Fibroblast of the conjunctiva (primary cell): ENCODE measurements at places on chromosomes 2 and 18.

DNA sequence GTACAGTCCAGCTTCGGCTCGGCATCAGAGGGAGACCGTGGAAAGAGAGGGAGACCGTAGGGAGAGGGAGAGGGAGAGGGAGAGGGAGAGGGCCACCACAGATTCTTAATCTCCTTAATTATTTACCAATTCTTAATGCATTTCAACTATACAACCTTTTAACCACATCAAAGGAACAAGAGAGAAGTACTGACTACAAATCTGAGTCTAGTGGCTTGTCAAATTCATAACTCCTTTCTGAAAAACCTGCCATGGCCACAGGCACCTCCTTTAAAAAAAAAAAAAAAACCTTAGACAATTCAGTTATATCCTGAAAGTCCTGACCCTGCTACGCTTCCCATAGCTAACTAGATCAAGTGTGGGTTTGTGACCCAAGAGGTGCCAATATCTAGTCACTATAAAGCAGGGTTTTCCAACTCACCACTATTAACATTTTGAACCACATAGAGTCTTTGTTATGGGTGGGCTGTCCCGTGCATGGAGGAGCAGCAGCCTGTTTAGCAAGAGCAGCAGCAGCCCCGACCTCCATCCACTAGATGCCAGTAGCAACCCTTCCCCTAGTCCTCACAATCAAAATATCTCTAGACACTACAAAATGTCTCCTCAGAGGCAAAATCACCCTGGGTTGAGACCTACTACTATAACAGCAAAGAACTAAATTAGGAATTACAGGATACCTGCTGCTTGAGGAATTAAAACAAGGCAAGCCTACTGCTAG lies 6.8 kb downstream of the ESCO1 start:
- DNase-seq, result no peak

DNA sequence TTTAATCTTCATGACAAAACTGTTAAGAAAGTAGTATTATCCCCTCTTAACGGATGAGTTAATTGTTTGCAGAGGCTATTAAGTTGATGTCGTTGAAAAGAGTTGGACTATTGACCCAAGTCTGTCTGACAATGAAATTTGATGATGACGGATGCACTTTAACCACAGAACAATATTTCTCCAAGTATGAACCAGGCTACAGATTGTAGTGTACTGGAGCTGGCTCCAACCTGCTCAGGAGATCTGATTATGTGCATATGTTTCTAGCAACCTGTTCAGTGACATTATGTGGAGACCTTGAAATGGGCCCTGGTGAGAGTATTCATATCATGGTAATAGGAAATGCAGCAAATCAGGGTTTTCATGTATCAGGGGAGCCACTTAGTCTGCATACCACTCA lies 174.1 kb downstream of the CDH7 start:
- DNase-seq, result no peak

DNA sequence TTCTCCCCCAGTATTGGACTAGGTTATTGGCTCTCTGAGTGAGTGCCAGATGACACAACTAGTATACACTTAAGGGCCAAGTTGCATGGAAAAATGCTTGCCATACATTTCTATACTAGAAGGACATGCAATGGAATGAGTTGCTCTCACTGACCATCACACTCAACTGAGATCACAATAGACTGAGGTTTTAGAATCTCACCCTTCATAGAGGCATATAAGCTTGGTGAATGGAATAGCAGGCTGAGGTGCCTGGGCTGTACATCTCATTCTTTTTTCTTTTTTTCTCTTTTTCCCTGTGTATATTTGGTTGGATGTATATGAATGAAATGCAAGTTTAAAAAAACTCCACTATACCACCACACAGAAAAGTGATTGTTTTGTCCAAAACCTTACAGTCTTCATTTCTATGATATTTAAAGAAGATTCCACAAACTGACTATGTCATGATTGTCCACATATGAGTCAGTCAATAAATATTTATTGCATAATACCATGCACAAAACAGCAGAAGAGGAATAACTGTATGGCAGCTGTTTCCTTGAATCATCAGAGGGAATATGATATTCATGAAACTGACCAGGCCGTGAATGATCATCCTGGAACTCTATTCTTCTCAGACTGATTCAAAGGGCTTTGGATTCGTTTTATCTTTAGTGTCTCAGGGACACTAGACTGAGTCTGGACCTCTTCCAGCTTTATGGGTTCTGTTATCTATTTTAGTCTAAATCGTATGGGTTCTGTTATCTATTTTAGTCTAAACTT lies 122.6 kb upstream of the STK17B start:
- peak; percentile 75 for DNase-seq

GRCh38 chr2:26533661-26534060 lies 55.7 kb upstream of the OTOF start:
- no peak for DNase-seq

- DNase-seq, result no peak
These were observed 220.5 kb downstream of the PIEZO2 start for GRCh38 chr18:10928772-10929373.

DNA sequence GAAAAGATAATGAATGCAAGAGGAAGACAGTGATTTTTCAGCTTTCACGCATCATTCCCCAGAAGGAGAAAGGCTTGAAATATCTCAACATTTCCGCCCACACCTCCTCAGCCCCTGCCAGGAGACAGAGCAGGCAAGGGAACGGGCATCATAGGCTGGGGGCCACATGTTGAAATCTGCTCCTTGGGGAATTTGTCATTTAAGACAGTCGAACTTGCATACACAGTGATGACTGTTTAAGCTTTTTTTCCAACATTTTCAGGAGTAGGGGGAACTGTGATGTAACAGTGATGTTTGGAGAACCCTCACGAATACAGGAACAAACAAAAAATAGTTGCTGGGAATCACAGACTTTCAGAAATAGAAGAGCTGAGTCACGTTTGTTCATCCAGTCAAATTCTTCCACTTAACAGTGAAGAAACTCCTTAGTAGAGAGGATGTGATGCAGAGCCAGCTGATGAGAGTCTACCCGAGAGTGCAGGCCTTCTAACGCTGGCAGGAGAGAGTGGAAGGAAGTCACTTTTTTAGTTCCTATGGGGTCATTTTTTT lies 266.8 kb downstream of the ALPK2 start:
- peak; percentile 82 for DNase-seq

GRCh38 chr2:218872645-218873358 lies 7.8 kb upstream of the WNT10A start:
- DNase-seq, result no peak

DNA sequence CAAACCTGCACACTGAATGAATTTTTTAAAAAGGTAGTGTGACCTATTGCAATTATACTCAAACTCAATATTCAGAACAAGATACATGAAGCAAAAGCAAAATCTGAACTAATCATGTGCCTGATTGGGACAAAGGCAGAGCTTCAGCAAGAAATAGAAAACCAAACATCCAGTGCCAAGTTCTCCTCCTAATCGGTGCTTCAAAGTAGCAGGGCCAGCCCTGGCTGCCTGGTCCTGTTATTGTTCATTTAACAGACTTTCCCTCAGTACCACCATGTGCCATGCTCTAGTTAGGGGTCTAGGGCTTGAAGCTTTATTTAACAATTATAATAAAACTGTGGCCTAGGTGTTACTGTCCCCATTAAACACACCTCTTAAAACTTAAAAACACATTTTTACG lies 281.5 kb upstream of the PXDN start:
- DNase-seq, result no peak

GRCh38 chr18:45291621-45292615 lies 323.4 kb upstream of the SLC14A2 start:
- DNase-seq, result no peak

GRCh38 chr2:26840937-26841610 lies 6.9 kb upstream of the DPYSL5 start:
- DNase-seq, result no peak

GRCh38 chr2:68514316-68514929 lies 47.0 kb downstream of the APLF start:
- DNase-seq, result no peak

GRCh38 chr2:238510911-238511613 lies 84.3 kb downstream of the ASB1 start:
- DNase-seq, result no peak

DNA sequence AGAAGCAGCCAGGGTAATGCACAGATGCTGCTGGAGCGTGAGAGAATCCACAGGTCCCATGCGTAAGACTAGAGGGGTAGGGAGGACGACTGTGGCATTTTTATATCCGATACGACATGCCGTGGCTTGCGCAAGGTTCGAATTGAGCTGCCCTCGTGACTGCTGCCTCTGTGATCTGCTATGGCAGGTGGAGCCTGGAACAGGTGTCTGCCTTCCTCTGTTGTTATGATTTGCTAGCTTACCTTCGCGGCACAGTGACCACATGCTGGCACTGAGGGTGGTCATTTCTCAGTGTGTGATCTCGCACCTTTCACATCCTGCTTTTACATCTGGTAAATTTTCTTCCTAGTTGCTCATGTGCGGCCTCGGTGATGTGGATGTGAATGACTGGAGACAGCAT lies 240.2 kb downstream of the ALPK2 start:
- DNase-seq, result no peak

DNA sequence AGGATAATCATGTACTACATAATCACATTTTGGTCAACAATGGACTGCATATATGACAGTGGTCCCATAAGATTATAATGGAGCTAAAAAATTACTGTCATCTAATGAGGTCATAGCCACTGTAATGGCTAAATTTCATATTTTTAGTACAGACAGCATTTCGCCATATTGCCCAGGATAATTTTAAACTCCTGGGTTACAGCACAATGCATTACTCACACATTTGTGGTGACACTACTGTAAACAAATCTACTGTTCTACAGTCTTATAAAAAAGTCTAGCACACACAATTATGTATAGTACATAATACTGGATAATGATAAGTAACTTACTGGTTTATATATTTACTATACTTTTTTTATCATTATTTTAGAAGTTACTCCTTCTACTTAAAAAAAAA lies 12.8 kb downstream of the EIF2AK2 start:
- no peak for DNase-seq

DNA sequence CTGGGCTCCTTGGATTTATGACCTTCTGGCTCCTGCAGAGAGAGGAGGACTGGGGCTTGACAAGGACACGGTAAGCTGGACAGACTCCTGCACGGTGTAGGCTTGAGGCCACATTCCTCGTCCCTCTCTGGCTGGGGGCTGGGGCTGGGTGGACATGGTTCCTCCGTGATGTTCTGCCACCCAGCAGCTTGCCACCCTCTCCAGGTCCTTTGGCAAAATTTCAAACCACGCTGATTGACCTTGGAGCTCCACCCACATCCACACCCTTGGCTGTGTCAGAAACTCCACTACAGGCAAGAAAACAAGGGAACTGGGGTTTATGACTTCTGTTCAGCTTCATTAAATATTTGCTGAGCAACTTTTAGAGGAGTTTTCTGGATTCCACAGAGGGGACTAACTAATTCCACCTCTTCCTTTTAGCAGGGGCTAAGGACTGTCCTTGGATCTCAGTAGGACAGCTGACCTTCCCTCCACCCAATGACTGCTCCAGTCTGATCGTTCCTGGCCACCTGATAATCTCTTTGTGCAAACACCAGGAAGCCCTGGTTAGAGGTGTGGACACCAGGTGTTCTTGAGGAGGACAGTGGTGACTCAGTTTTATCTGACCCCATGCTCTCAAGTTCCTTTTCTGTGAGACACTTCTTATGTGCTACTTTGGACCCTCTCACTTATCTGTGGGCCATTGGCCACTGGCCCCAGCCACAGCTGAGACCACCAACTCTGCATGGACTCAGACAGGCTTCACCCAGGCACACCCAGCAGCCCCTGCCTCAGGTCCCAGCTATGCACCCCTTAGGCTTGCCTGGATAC lies 29.3 kb downstream of the GPR55 start:
- DNase-seq, result no peak

DNA sequence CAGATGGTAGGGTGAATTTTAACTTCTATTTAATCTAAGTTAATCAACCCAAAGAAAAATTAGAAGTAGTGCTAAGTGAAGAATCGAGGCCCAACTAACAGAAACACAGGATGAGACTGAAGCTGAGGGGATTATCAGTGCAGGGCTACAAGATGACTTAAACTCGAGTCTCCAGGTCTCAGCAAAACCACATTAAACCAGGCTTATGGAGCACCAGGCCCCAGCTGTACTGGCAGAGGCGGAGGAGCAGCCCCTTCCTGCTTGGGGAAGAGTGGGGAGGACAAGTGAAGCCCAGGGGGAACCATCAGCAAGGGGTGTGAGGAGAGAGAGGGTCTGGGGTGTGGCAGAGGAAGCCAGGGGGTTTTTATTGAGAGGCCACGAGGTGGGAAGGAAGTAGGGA lies 135.9 kb upstream of the EPAS1 start:
- DNase-seq, result no peak

DNA sequence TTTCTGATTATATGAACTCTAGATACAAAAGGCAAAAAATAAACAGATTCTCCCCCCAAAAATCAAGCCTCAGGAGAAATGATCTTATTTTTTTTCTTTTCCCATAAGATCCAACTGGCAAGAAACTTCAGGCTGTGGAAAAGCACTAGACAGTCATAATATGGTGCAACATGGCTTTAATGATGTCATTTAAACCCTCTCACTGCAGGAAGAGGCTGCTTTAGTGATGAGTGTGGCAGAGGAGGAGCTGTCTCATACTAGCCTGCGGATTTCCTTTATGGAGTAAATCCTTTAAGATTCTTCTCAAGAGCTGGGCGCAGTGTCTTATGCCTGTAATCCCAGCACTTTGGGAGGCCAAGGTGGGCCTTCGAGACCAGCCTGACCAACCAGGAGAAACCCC lies 83.3 kb upstream of the CD28 start:
- DNase-seq, result peak; percentile 65

DNA sequence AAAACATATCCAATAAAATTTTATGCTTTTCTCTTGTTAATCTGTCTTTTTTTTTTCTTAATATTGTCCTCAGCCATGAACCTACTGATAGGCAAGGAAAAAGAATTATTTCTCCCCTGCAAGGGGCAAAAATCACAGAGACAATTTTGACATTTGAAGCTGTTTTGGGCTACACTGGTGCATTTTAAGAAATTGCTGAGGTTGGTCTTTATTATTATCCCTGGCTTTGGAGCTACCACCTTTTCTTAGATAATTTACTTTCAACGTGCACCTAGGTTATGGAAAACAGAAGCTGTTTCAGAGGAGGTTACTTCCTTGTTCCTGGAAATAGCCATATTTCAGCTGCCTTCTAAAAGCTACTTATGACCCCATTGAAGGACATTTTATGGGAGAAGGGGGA lies 195.5 kb upstream of the KYNU start:
- no peak for DNase-seq

- no peak for DNase-seq
These were observed 131.2 kb downstream of the TRIB2 start for GRCh38 chr2:12847694-12848575.

GRCh38 chr2:183292028-183292427 lies 167.8 kb downstream of the NUP35 start:
- DNase-seq, result no peak

- no peak for DNase-seq
These were observed 77.1 kb upstream of the SEC11C start for GRCh38 chr18:59062643-59063006.

- no peak for DNase-seq
These were observed 159.0 kb upstream of the SETBP1 start for GRCh38 chr18:44521668-44522022.

GRCh38 chr2:204143216-204144014 lies 206.9 kb downstream of the ICOS start:
- no peak for DNase-seq

GRCh38 chr2:10382354-10383061 lies 65.6 kb downstream of the ODC1 start:
- DNase-seq, result no peak

GRCh38 chr2:232240906-232241305 lies 137.6 kb upstream of the ALPP start:
- DNase-seq, result no peak

GRCh38 chr2:151258121-151258520 lies 3.5 kb downstream of the RBM43 start:
- DNase-seq, result peak; percentile 65

- peak; percentile 23 for DNase-seq
These were observed 66.5 kb downstream of the USP37 start for GRCh38 chr2:218501665-218502064.
